ENCODE measurements at places on chromosomes 4 and X.

DNA sequence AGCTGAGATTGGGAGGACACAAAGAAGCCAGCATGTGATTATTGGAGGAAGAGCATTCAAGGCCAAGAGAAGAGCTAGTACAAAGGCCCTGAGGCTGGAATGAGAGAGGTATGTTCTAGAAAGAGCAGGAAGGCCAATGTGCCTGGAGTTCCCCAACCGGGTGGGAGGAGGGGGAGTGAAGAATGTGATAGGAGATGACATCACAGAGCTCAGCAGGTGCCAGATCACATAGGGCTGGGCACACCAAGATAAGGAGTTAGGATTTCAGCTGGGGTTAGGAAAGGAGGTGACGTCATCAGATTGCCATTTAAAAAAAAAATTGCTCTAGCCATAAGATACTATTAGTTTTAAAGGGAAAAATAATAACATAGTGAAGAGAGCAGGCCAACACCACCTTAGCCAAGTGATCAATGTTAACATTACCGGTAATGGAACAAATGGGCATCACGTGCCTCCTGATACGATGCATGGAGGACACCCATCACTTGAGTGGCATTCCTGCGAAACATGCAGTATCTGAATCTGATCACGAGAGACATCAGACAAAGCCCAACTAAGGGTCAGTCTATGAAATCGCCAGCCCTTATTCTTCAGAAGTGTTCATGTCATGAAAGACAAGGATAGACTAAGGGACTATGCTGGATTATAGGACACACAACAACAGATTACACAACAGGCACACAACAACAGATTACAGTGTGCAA is 344.3 kb downstream of the BCOR start:
- DNase-seq = no peak

GRCh38 chr4:180028682-180029081 is 2214.5 kb upstream of the TENM3 start:
- no peak for DNase-seq

DNA sequence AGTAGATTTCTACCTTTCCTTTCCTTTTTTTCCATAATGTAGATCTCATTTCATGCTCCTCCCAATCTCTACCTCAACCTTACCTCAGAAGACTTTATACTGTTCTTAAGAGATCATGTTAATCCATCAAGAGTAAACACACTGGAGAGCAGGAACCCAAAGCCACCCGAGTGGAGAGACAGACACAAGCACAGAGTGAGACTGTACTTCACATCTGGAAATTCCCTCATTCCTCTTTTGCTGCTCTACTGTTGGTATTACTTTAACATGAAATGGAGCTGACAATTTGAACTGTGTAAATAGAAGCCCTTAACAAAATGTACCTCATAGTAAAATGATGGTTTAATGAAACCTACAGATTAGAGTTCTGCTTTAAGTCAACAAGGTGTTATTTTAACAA is 105.7 kb upstream of the RASGEF1B start:
- DNase-seq = no peak

GRCh38 chr4:105075045-105075444 is 71.6 kb upstream of the TET2 start:
- DNase-seq = no peak

DNA sequence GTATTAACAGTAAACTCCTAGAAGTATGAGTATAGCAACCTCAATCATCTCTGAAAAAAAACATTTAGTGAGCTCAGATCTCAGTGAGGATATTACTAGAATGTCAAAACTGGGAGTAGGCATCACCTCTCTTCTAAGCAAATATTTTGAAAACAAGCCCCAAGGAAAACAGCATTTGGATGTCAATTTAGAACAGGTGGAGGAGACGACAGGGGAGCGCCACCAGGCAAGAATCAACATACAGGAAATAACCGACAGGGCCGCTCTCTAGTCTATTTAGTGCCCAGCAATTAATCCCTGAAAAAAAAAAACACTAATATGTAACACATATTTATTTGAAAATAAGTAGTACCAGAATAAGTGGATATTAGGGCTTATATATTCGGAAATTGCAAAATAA is 940.3 kb upstream of the ADGRL3 start:
- no peak for DNase-seq

DNA sequence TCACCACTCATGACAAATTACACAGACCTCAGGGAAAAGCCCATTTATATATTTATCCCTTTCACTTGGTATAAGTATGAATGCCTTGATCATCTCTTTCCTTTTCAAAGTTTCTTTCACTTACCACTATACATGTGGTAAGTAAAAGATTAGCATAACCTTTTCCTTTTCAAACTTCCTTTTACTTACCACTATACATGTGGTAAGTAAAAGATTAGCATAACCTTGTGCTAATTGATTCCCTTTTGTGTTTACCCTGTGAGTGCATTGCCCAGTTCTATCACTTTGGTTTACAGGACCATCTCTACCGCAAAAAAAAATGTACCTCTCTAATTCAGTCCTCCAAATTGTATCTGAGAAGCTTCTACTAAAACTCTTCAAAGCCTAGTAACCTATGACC is 32.7 kb upstream of the TCEANC start:
- DNase-seq = no peak

All from esophagus muscularis mucosa (tissue), 4 donors.